ENCODE measurements at places on chromosomes 11 and 22.

- no peak for DNase-seq
Observed at GRCh38 chr11:61610905-61611304, 30.0 kb upstream of the SYT7 start.

DNA sequence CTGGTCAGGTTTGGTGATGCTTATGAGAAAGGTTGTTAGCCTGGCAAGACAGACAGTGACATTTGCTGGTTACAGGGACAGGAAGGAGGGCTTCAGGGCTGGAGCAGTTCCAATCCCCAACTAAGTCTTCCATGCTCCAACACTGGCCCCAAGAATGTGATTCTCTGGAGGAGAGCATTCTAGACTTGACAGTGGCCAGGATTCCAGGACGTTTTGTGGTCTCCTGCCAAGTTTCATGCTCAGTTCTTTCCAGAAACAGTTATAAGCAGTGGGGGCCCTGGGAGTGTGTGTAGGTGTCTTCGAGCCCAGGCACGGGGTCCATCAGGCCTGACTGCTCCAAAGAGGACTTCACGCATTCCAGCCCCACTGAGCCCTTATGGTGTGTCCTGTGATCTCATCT is 8.9 kb upstream of the GRK3 start:
- no peak for DNase-seq

GRCh38 chr11:47136921-47137320 is 39.8 kb downstream of the ARFGAP2 start:
- DNase-seq, result no peak

DNA sequence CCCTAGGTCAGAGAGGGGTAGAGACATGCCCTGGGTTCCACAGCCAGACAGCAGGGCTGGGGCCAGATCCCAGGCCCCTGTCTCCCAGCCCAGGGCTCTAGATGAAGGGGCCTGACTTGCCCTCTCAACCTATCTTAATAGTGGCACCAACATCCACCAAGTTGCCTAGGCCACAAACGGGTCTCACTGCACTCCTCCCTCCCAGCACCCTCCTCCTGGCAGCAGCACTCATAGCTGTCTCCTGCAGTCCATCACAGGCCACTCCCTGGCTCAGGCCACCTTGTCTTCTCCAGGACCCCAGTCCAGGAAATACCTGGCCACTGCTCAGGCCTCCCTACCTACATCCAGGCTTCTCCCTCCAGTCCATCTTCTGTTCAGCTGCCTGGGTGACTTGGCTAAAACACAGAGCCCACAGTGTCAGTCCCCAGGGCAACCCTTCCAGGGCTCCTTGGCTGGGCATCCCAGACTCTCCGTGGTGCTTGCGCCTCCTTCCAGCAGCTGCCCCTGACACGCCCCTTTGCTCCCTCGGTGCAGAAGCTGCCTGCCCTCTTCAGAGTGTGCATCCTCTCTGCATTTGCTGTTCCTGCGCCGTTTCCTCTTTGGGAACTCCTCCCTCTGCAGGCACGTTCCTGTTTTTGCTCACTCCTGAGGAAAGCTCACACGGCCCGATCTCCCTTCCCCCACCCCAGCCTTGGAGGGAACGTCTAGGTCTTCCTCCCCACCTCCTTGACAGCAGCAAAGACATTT is 40.5 kb downstream of the LRRC32 start:
- DNase-seq, result no peak

DNA sequence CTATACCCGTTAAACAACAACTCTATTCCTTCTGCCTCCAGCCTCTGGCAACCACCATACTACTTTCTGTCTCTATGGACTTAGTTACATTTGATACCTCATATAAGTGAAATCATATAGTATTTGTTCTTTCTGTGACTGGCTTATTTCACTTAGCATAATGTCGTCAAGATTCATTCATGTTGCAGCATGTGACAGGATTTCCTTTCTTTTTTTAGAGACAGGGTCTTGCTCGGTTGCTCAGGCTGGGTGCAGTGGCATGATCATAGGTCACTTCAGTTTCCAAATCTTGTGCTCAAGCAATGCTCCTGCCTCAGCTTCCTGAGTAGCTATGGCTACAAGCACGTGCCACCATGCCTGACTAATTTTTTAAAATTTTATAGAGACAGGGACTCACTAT is 29.4 kb upstream of the SORL1 start:
- DNase-seq, result no peak

DNA sequence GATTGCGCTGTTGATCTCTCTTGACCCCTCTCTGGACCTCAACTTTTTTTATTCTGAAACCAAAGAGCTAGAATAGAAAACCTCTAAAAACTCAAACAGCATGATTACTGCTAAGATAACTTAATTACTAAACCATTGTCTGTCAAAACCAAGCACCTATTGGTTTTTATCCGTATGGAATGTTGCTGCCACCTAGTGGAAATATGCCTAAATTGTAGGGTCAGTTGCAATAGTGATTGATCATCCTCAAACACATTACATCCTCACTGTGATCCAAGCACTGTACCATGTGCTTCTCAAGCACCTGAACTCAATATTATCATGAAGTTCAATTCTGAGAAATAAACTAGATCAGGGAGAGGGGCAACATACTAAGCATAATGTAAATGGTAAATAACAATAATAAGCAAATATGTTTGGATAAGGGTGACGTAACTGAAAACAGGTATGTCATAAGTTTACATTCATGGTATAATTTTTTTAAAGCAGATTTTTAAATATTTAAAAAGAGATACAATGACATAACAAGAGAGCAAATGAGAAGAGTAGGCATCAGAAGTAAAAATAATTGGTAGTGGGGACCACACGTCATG is 3.8 kb upstream of the OR5A2 start:
- DNase-seq, result peak; percentile 18

DNA sequence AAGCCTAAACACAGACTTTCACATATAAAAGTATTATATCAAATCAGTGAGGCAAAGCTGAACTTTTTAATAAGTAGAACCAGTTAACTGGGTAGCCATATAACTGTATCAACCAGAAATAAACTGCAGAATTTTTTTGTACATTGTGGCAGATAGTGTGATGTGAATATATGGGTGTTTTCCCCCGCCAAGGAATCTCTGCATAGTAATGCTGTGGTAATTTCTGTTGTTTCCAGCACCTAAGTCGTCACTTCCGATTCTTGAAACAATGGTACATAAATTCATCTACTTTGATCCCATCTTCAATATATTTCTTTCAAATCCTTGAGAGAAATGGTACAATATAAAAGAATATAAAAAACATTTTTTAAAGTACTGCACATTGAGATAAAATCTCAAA is 39.6 kb downstream of the NARS2 start:
- no peak for DNase-seq

DNA sequence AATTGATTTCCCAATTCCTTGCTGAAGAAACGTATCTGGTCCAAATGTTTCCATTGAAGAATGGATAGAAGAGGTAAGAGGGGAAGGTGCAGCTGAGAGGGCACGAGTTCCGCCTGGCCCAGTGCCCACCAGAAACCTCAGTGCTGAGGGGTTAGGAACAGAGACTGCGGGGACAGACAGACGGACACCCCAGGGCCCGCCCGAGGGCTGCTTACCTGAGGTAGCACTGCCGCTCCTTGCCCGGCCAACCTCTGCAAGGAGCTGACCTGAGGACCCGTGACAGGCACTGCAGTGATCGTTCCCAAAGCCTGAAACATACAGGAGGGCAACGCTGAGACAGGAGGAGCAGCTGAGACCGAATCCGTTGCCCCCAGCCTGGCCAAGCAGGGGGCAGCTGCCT is 89.6 kb downstream of the PHF21B start:
- no peak for DNase-seq

DNA sequence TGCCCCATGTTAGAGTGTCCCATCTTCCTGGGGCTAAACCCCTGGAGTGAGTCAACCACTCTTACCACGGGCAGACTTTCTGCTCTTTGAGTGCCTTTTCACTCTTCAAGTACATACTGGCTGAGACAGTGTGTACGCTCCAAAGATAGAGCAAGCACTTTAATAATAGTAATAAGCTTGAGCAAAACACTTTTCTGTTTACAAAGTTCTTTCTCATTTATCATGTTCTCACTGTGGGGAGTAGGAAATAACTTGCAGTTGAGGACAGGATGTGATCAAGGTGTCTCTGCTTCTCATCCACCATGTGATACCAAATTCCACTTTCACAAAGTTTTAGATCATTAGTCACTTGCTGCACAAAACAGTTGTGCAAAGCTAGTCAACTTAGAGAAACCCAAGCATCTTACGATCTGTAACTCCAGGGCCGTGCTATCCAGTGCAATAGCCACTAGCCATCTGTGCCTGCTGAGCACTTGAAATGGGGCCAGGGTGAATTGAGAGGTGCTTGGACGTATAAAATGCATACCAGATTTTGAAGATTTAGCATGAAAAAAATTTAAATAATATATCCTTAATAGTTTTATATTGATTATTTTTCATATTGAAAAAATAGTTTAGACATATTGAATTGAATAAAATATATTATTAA is 135.3 kb downstream of the KIF18A start:
- no peak for DNase-seq

DNA sequence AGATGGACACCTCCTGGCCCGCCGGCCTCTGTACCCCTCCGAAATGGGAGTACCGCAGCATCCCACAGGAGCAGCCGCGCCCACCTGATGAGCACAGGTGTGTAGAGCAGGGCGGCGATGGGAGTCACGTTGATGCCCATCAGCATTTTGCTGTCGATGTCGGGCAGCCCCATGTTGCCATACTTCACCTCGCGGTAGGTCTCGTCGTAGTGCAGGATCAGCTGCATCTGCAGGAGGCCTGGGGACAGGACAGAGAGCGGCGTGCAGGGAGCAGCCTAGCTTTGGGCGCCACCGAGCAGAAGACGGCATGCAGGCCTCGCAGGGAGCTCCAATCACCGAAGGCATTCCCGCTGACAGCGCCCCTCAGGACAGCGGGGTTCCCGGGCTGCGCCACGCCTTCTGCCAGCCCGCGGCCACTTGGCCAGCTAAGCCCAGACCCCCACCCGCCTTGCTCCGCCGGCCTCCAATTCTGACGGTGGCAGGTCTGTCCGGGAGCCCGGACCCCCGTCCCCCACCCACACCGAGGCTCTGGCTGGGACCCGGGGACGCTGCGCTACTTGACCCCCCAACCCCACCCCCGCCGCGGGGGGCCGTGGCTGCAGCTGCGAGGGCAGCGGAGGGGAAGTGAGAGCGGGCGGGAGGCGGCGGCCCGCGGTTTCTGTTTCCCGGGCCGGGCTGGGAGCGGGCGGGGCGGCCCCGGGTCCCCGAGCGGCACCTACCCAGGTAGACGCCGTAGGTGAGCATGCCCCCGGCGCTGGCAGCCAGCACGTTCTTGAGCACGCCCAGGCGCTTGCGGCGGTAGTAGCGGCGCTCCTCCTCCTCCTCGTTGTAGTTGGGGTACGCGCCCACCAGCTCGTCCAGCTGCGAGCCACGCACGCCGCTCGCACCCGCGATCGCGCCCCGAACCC is 705 bp downstream of the UNC93B1 start:
- DNase-seq, result no peak

GRCh38 chr11:22926341-22926740 is 66.1 kb upstream of the CCDC179 start:
- no peak for DNase-seq

- no peak for DNase-seq
Observed at GRCh38 chr11:119839476-119840133, 110.6 kb upstream of the NECTIN1 start.

- no peak for DNase-seq
Observed at GRCh38 chr11:27211370-27212127, 151.5 kb downstream of the CCDC34 start.

GRCh38 chr11:11075515-11076171 is 217.8 kb upstream of the ZBED5 start:
- DNase-seq, result no peak

DNA sequence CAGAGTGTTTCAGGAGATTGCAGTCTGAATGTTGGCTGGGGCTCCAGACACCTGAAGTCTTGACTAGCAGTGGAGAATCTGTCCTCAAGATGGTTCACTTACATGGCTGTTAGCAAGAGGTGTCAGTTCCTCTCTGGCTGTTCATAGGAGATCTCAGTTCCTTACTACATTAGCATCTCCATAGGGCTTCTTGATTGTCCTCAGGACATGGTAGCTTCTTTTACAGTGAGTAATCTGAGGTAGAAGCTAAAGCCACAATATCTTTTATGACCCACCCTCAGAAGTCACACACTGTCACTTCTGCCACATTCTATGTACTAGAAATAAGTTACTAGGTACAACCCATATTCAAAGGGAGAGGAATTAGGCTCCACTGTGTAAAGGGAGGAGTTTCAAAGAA is 10.5 kb upstream of the PATL1 start:
- no peak for DNase-seq

DNA sequence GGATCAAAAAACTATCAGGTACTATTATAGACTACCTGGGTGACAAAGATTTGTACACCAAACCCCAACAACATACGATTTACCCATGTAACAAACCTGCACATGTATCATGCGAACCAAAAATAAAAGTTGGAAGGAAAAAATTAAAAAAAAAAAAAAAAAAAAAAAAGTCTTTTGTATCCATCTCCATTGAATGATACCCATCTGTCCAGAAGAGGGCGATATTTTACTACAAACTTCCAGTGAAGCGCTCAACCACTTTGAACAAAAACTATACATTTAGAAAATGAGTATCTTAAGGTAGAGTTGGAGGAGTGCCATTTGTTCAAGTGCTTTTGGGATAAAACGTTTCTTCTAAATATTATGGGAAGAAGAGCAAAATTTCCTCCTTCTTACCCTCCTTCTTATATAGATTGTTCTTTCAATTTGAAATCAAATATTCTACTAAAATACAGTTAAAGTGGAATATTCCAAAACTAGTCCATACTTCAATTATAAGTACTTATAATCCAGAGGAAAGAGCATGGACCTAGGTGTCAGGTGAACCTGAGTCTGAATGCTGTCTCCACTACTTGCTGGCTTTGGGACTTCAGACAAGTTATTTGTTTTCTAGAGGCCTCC is 23.3 kb downstream of the ARL14EP start:
- DNase-seq, result no peak

DNA sequence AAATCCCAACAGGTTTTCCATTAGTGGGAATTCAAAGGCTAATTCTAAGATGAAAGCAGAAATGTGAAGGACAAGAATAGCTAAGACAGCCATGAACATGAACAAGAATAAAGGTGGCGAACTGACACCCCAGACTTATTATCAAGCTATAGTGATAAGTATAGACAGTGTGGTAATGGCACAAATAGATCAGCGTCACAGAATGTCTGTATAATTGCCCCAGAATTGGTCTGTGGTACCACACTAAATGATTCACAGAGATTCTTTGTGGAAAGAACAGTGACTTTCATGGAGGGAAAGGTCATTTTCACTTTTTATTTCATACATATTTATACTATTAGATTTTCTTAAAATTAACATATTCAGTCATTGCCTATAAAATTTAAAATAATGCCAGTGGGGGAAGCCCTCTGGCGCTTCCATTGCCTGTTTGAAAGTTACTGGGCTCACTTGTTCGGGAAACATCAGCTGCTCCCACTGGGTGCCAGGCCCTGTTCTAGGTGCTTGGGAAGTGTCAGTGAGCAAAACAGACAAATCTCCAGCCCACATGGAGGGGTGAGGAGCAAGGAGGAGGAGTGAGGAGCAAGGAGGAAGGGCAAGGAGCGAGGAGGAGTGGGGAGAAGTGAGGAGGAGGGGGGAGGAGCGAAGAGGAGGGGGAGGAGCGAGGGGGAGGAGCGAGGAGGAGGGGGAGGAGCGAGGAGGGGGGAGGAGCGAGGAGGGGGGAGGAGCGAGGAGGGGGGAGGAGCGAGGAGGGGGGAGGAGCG is 11.3 kb upstream of the NLRP6 start:
- no peak for DNase-seq

- no peak for DNase-seq
Observed at GRCh38 chr11:120778685-120779490, 245.0 kb upstream of the TBCEL start.

GRCh38 chr11:61164606-61165424 is 3.6 kb upstream of the VPS37C start:
- DNase-seq, result no peak

GRCh38 chr22:35418088-35418487 is 18.1 kb downstream of the MCM5 start:
- DNase-seq, result no peak

- DNase-seq, result no peak
Observed at GRCh38 chr11:37972691-37973090, 1374.7 kb upstream of the RAG2 start.
